ENCODE measurements at places on chromosomes 2 and 18.

GRCh38 chr2:148721520-148721931 is 77.0 kb downstream of the EPC2 start:
- peak; percentile 36 for DNase-seq

DNA sequence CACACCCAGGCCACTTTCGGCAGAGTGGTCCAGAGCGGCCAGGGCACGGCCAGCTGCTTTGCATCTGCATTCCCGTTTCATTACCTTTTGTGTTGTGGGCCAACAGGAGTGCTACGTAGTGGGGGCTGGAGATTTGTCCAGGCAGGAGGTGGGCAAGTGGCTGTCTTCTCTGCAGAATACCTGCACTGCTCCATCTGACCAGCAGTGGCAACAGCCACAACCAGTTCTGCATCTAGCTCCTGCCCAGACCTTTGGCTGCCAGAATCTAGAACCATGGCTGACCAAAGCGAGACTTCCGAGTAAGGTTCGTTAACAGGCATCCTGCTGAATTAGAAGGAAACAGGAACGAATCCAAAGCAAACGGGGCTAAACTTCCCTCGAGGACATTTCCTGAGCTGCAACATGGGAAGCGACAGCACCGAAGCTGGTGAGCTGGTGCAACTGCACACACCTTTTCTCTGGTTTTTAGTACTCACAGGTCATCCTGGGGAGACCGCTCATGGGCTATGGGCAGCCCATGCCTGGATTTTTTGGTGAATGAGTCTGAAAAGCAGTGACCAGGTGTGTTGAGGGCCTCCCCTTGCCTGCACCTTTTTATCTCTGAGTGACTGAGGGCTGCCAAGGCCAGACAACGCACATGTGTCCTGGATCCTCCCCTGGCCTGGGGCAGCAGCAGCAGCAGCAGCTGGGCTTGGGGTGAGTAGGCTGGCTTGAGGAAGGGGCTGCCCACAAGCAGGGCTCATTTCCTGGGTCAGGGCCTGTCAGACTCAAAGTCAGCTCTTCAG is 10.5 kb downstream of the GDF7 start:
- DNase-seq = no peak

DNA sequence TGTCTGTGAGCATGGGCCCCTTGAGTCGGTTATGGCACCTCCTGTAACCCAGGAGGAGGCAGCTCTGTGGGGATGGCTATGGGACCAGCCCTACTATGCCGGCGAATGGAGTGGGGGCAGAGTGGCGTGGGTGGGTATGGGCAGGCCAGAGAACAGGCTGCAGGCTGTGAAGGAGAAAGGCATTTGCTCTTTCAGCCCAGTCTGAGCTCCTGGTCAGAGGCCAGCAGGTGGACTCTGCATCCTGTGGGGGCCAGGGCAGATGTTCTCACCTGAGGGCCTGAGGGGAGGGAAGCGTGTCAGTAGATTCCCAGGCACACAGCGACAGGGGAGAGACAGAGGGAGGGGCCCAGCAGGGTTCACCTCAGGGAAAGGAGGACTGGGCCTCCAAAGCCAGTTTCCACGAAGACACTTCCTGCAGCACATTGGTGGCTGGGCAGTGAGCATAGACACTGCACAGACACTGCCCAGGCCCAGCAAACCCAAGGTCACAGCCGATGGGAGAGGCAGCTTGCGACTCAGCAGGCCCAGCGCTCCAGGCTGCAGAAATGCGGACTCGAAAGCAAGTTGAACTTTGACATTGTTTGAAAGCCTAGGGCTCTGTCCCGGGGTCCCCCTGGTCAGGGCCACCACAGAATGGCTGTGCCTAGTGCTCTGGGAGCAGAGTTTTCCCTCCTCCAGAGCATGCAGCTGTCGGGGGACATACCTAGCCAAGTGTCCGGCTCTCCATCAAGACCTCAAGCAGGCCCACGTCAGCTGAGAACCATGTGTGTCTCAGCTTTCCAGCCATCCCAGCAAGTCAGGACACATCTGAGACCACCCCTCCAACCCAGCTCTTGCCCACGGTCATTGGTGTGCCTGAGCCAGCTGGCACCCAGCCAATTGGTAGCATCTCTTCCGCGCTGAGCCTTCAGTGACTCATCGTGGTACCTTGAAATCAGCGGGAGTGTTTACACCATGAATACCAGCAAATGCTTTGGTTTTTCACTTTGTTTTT is 53.8 kb downstream of the TGOLN2 start:
- peak; percentile 86 for DNase-seq

DNA sequence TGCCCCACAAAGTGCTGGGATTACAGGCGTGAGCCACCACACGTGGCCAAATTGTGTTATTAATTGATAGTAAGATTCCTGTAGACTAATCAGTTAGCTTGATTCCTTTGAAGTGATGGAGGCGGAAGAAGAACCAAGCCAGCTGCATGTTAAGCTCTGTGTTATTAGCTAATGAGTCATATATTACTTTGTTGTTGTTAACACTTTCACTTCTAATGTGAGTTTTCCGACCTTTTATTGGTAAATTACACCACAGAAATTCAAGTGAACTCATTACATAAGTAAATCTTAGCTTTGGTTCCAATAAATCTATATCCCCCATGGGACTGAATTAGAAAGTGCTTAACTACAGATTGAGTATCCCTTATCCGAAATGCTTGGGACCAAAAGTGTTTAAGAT is 20.3 kb downstream of the CHMP1B start:
- DNase-seq = no peak

- peak; percentile 25 for DNase-seq
These were observed 284.6 kb downstream of the SP3 start for GRCh38 chr2:173680574-173680973.

DNA sequence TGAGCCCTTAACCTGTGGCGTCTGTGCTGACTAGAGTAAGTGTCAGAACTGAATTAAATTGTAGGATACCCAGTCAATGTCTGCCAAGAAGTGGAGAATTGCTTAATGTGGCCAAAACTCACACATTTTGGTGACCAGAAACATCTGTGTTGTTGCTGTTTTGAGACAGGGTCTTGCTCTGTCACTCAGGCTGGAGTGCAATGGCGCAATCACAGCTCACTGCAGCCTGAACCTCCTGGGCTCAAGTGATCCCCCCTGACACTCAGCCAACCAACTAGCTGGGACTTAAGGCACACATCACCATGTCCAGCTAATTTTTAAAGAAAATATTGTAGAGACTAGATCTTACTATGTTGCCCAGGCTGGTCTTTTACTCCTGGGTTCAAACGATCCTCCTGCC is 34.4 kb upstream of the RTN4 start:
- DNase-seq = no peak

GRCh38 chr2:85704800-85705679 is 10.9 kb downstream of the GNLY start:
- DNase-seq = no peak

DNA sequence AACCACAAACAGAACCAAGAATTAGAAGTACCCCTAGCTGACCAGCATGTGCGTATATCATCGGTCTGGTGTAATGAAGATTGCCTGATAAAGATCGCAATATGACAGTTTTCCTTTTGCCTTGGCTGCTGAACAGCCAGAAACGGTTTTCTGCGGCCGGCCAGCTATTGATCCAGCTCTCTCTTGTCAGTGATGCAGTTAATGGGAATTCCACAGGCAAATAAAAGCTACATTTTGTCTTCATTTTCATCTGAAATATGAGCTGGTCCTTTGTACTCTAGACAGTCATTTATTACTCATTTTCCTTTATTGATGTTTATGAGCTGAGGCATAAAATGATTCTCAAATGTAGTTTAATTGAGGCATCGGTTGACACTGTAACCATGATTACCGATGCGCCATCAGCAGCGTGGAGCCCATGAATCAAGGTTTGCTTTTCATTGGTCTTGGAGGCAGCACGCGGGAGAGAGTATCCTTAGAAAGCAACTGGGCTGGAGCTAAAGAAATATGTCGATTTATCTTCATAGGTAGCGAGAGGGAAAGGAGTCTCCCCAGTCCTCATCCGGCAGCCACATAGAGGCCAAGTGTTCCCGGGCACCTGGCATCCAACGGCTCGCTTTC is 535.2 kb downstream of the GALR1 start:
- DNase-seq = no peak

DNA sequence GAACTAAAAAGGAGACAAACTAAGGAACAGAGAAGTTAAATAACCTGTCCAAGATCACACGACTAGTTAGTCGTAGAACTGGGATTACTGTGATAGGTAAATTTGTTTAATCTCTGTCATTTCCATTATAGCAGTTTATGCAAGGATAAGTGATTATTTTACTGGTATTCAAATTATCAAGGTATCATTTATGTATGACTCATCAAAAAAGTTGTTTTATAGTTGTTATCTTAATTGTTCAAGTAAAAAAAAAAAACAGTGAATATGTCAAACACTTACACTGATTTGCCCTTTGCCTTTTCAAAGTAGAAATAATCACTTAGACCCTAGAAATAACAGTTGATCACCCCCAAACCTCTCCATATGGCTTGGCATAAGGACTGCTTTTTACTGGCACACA is 173.6 kb downstream of the RIT2 start:
- no peak for DNase-seq

GRCh38 chr18:22971038-22971437 is 37.9 kb downstream of the RBBP8 start:
- DNase-seq = no peak

DNA sequence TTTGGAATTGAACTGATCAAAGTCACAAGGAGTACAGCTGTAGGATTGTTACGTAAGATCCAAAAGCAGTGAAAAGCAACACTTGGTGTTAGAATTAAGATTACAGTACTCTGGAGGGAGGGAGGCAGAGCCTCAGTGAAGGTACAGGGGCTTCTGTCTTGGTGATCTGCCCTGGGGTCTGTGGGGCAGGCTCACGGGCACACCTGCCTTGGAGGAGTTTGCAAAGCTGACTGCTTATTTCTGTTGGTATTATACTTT is 114.9 kb downstream of the NCK2 start:
- DNase-seq = no peak

DNA sequence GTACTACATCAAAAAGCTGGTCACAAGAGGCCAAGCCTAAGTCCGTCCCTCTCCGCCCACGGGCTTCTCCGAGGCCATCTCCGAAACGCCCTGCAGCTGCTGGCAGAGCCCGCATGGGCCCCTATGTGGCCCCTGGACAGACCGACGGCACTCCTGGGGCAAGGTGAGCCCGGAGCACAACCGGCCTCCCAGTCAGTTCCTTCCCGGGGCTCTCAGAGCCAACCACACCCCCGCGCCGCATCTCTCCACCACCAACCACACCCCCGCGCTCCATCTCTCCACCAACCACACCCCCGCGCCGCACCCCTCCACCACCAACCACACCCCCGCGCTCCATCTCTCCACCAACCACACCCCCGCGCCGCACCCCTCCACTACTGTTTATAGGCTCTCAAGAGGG is 93.5 kb downstream of the ZNF516 start:
- DNase-seq = no peak

DNA sequence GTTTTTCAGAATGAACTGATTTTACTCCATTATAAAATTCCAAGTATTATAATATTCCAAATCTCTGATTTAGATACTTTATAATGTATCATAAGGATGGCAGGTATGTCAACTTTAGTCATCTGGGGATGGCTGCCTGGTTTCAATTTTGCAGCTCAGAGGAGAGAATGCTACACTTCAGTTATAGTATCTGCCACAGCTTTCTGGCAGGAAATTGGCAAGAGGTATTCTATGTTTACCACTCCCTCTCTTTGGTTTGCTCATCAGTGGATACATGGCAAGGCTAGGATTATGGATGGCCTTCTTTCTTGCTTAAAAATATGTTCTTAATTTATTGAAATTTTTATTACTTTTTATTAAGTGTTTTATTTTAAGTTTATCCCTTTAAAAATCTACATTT is 67.0 kb upstream of the TNFRSF11A start:
- no peak for DNase-seq

DNA sequence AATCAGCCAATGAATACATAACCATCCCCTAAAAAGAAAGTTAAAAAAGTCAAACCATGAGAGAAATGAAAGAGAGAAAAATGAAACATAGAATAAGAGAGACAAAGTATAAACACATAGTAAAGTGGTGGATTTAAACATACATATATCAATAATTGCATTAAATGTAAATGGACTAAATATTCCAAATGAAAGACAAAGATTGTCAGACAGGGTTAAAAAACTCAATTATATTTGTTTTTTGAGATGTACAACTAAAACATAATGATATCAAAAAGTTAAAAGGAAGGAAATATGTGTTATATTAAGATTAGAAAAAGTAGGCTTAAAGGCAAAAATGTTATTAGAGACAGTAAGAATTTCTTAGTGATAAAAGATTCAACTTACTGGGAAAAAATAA is 83.8 kb upstream of the CELF4 start:
- no peak for DNase-seq

- no peak for DNase-seq
These were observed 60.5 kb upstream of the SMAD2 start for GRCh38 chr18:47990981-47991380.

- DNase-seq = no peak
These were observed 15.5 kb downstream of the NEURL3 start for GRCh38 chr2:96489663-96490062.

- no peak for DNase-seq
These were observed 48.7 kb upstream of the OTOF start for GRCh38 chr2:26526589-26526988.

GRCh38 chr2:234198976-234199375 is 148.5 kb downstream of the SPP2 start:
- peak; percentile 5 for DNase-seq

GRCh38 chr2:233565685-233566140 is 869 bp downstream of the USP40 start:
- no peak for DNase-seq

GRCh38 chr2:99840831-99841230 is 301.6 kb downstream of the AFF3 start:
- no peak for DNase-seq

GRCh38 chr2:187853381-187853791 is 299.2 kb upstream of the TFPI start:
- DNase-seq = no peak

GRCh38 chr2:230011617-230012016 is 57.1 kb downstream of the SLC16A14 start:
- DNase-seq = peak; percentile 83

- peak; percentile 73 for DNase-seq
These were observed 89.3 kb downstream of the EHBP1 start for GRCh38 chr2:62794791-62795190.

DNA sequence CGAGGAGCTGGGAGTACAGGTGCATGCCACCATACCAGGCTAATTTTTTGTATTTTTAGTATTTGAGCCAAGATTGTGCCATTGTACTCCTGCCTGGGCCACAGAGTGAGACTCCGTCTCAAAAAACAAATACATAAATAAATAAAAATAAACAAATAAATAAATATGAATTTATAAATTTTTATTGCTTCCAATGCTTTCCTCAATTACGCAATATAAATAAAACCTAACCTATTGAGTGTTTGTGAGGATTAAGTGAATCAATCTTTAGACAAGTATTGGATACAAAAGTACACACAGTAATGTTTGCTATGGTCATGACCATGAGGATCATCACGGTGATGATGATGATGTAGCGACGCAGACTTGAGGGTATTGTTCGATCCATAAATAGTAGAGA is 257.4 kb downstream of the ASXL3 start:
- no peak for DNase-seq
